Activated CD4-positive, CD25-positive, alpha-beta regulatory T cell (primary cell): ENCODE measurements at places on chromosomes 12 and 14.

DNA sequence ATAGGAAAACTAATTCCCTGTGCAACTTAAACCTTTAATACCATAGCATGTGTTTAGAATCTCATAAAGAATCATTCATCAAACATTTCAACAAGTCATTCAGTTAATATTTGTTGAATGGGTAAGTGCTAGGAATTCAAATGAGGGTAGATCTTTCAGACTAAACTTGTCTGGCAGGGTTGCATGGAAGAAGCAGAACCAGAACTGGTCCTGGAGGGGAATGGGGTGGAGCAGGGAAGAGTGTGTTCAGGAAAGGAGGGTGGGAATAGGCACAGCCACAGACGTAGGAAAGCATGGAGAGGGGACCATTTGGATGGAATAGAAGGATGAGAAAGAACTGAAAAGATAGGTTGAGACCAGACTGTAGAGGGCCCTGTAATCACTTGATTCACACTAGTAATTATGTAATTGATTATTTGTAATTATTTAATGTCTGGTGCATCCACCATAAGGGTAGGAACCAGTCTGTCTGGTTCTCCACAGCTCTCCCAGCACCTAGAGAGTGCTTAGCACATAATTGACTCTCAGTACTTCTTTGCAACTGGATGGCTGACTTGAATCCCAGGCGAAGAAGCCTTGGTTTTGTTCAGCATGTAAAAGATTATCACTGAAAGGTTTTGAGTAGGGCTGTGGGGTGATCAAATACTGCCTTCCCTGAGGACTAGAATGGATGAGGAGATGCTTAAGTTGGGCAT is 3.0 kb upstream of the MAP3K9 start:
- no peak for DNase-seq

DNA sequence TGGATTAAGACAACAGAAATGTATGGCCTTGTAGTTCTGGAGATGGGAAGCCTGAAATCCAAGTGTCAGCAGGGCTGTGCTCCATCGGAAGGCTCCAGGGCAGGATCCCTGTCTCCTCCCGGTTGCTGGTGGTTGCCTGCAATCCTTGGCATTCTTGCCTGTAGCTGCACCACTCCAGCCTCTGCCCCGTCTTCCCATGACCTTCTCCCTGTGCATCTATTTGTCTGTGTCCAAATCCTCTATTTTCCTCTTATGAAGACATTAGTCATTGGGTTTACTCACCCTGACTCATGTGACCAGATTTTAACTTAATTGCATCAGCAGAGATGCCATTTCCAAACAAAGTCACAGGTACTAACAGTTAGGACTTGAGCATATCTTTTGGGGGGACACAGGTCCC is 15.1 kb downstream of the TUNAR start:
- no peak for DNase-seq

GRCh38 chr14:54782751-54783659 is 119.6 kb downstream of the GCH1 start:
- no peak for DNase-seq

DNA sequence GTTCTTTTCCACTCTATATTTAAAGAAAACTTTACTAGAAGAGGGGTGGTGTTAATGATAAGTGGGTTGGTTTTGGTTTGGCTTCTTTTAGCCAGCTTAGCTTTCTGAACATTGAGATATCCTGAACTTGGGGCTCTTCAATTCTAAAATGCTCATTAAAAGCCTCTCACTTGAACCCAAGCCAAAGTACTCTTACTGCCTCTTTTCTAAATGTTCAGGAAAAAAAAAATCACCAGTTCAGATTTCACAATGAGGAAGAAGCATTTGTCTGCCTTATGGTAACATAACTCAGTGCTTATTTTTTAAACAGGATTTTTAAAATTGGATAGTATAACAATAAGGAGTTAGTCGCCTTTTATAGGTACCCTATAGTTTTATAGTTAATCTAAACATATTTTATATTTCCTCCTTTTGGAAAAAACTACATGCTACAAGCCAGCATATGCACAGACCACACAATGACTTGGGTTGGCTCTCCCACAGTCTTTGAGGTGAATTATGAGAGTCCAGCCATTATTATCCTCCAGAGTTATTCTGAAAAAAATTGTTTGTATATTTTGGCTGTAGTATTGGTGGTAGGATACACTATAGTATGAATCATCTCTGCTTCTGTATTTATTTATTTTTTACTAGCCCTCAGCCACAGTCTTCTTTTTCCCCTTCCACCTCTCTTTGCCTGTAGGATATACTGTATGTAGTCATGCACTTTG is 195.5 kb upstream of the TMPO start:
- no peak for DNase-seq
